ENCODE measurements at places on chromosomes 2 and 18.

DNA sequence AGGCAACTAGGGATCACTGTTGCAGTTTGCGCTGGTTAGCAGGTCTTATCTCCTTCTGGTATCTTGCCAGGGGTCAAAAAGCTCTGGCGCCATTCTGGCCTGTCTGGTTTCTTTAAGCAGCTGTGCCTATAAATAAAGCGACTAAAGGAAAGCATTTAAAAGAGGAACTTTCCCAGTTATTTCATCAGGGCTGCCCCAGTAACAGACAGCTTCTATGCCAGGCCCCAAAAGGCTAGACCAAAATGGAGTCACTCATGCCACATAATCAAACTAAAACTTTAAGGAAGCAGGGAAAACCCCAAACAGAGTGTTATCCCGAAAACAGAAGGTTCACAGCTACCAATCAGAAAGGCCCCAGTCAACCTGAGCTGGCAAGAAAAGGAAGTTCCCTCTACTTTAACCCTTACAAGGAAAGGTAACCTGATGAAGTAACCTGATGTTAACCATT, 41.2 kb upstream of the HNRNPA3 start:
- no peak for DNase-seq

GRCh38 chr2:209734805-209735204, 36.8 kb upstream of the UNC80 start:
- no peak for DNase-seq

DNA sequence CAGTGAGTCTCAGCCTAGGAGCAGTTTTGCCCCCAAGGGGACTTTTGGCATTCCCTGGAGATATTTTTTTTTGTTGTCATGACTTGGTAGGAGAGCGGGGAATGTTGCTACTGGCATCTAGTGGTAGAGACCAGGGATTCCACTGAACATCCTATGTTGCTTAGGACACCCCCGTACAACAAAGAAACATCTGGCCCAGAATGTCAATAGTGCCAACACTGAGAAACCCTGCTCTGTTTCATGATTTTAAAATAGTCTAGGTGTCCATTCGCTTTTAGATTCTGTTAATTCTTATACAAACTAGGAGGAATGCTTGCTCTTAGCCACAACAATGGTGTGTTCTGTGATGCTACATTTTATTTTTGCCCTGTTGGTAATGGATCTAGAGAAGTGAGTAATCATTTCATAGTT, 225.8 kb upstream of the SIX3 start:
- no peak for DNase-seq

GRCh38 chr2:208249296-208249695, 5.6 kb downstream of the IDH1 start:
- no peak for DNase-seq

Measured in activated CD4-positive, alpha-beta T cell treated with anti-CD3 and anti-CD28 coated beads, Interleukin-2, amount 50 U/mL, for 24 hours (primary cell).